Fibroblast of the aortic adventitia (primary cell): ENCODE measurements at places on chromosomes 1 and 21. TPM values are rescaled to one million over a fixed set of nuclear protein-coding genes. Genes with fewer than 3 reads are reported as not detected.
A peak's percentile ranks its signal among the peaks of the same experiment; 100 is the strongest.

Gene DIO1
- total RNA-seq: not detected in 2 replicates

Gene KCNE2
- total RNA-seq: not detected in 2 replicates

Gene SPRR3
- total RNA-seq: not detected in 2 replicates

GRCh38 chr1:240572328-240572727 lies 39.6 kb downstream of the GREM2 start:
- DNase-seq: no peak

- peak; percentile 31 for DNase-seq
These were observed 15.0 kb downstream of the C1orf52 start for GRCh38 chr1:85244271-85245061.

DNA sequence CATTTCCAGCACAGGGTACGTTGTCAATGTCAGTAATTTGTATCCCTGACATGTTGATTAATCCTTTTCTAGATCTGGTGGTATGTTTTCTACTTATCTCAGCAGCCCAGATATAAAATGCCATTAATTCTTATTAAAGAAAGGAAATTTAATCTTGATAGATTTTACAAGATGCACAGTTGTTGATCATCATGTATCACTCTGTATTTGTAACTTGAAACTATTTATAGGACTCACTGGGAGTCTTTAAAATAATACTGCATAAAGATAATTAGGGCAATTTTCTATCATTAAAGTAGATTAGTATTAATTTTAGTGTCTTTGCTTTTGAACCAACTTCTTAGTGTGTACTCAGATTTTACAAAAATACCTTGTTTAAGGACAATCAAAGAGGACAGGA lies 84.9 kb downstream of the GREM2 start:
- DNase-seq: no peak

DNA sequence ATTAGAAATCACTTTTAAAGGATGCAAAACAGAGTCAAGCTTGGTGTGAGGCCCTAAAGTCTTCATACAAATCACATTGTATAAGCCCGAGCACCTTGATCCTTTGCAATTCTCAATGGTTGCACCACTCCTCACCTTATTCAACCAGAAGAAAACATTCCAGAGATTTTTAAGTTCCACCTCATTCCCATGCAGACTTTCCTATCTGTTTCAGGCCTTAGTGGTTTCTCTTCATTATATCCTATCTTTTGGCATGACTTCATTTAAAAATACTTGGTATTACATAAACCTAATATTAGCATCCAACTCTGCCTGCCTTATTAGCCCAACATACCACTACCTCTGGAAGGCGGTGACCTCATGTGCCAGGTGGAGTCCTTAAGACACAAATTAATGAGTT lies 9.3 kb upstream of the GREM2 start:
- DNase-seq: peak; percentile 28

GRCh38 chr1:22039594-22040285 lies 12.8 kb upstream of the CDC42 start:
- DNase-seq: peak; percentile 86

GRCh38 chr1:227894831-227895451 lies 52.8 kb downstream of the WNT9A start:
- DNase-seq: no peak
